ENCODE measurements at places on chromosomes 3 and 15. TPM values are rescaled to one million over a fixed set of nuclear protein-coding genes. Genes with fewer than 3 reads are reported as not detected.

GRCh38 chr3:158488670-158489069 is 82.3 kb upstream of the MLF1 start:
- DNase-seq: peak; percentile 33

GRCh38 chr15:99103279-99103678 is 1.6 kb upstream of the SYNM start:
- DNase-seq: no peak

- DNase-seq: no peak
Observed at GRCh38 chr15:28904541-28905315, 19.0 kb downstream of the APBA2 start.

Gene KCTD6
- total RNA-seq: 6.4 TPM

- no peak for DNase-seq
Observed at GRCh38 chr15:65620833-65621232, 905 bp upstream of the SLC24A1 start.

DNA sequence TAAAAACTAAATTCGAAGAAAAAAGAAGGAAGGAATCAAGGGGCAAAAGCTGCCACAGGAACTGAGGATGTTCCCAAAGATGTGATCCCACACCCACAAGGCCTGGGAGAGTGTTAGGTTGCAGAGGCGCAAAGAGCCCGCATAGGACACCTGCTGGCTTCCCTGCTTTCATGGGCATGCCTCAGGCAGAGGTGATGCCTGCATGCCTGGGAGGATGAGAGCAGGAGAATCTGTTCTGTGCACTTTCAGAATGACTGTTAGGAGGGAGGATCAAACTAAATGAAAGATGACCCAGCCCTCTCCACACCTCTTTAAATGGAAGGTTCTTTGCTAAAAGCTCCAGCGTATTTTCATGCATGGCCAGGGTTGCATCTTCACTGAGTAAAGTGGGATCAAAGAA is 162.4 kb downstream of the PLCL2 start:
- DNase-seq: no peak

Gene KCNAB1
- 0.26 TPM for total RNA-seq

GRCh38 chr3:196486263-196486662 is 17.3 kb downstream of the RNF168 start:
- no peak for DNase-seq

GRCh38 chr3:14406336-14406735 is 3.9 kb downstream of the SLC6A6 start:
- DNase-seq: no peak

Gene NANOGP8
- total RNA-seq: not detected

DNA sequence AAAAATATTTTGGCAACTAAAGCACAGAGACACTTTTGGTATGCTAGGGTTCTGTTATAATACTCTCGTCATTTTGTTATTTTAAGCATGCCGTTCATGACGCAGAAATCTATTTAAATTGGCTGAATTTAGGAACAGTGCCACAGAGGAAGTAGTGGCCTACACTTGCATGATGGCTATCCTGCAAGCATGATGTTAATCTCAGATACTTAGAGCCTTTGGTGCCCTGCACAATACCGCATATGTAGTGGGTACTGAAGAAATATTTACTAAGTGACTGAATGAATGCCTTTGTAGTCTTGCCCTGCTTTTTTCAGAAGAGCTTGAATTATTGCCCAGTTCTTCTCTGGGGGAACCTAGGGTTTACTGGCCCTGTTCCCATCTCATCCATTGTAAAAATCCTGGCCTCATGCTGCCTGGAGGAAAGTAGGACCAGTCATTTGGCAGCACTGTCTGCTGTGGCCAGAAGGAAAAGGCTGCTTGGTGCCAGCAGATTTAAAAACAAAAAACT is 79.0 kb downstream of the SERPINI1 start:
- DNase-seq: peak; percentile 23

Gene SH3GL3
- total RNA-seq: not detected

Gene KBTBD13
- not detected for total RNA-seq

DNA sequence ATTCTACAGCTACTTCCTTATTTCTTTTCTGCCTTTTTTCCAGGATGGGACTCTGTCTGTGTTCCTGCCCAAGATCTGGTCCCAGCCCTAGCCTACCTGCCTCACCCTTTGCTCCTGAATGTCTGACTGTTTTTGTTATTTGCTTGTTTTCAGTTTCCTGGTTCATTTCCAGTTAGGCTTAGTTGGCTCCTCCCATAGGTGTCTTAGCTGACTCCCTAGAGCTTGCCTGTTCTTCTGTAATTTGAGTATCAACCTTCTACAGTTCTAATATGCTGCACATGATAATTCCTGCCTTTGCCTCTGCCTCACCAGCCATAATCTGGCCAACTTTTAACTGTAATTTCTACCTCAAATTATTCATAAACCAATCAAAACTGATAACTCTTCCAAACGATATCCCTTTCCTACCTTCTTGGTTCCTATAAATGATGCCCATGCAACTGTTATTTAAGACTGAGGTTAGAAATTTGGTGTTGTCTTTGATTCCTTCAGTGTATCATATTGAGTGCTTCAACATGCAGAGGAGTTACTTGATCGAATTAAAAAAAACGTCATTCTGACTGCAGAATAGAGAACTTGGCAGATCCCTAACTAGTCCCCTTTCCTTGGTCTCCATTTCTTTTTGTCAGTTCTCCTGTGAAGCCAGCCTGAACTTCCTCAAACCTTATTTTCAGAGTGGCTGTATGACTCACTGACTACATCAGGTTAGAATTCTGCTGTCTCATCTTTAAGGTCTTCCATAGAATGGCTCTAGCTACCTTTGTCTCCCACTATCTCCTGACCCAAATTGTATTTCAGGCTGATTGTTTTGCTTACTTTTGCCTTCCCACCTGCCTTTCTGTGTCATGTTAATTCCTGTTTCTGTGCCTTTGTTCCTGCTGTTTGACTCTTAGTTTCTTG is 8.4 kb downstream of the GOLM2 start:
- peak; percentile 60 for DNase-seq

DNA sequence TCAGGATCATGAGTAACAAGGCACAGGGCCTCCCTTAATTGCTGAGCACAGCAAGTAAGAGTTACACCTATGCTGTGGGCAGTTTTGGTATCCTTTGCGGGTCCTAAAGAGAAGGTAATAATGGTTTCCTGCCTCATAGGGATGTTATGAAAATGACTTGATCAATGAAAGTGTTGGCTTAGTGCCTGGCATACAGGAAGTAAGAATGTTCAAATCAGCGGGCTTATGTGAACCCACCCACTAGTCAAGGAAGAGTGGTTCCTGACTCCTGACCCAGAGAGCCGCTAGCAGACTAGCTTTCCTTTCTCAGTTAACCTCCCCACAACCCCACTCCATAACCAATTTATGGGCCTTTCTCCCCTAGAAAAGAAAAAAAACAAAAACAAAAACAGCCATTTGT is 5.2 kb upstream of the ADAMTS9 start:
- DNase-seq: no peak

DNA sequence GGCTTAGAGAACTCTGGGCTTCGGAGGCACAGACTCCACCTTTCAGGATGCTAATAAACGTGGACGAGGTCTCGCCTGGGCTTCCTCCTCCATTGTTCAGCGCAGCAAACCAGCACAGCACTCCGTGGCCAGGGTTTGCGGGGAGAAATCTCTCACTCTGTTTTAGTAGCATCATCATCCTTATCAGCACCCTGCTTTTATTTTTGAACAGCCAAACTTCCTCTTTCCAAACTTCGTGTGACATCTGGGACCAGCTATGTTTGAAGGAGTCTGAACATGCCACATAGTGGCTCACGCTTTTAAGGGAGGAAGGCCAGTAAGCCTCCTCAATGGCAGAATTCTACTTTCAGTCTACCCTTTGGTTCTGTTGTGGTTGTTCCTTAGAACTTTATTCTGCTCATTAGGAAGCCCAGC is 149.0 kb downstream of the PGPEP1L start:
- no peak for DNase-seq

Gene FGF12
- 4.9 TPM for total RNA-seq

Gene SCAANT1
- total RNA-seq: not detected

GRCh38 chr3:15796331-15796730 is 1.4 kb downstream of the ANKRD28 start:
- no peak for DNase-seq

Gene MAP1A
- total RNA-seq: 45.0 TPM

Gene SKOR1
- total RNA-seq: not detected

Gene PP2D1
- total RNA-seq: not detected

DNA sequence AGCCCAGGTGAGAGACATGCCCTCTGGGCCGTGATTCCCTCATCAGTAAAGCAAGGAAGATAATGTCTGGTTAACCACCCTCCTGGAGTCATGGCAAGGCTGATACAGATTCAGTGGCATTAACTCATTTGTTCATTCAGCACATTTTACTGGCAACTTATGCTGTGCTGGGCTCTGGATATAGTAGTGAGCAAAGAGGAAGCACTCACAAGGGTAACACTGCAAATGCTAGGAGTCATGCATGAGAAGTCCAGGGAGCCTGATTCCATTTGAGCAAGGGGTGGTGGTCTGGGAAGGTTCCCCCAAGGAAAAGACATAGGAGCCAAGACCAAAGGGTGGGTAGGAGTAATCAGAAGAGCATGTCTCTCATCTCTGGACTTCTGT is 50.2 kb downstream of the SMAD3 start:
- no peak for DNase-seq

DNA sequence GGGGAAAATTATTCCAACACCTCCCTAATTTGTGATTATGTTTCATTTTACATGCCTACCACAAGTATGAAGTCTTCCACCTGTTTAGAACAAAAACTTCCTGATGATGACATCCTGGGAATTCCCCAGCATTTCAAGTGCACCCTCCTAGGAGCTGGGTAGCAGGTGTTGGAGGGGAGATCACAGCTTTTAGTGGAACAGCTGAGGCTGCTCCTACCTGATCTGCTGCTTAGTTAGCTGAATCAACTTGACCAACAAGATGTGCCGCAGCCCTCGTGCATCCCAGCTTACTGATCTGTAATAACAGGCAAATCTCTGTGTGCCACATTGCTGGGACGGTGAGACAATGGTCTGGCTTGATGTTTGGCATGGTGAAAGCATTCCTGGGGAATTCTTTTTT is 29.7 kb downstream of the TRAK1 start:
- DNase-seq: no peak

Gene HYPK
- total RNA-seq: 11.4 TPM

Gene CLRN1
- not detected for total RNA-seq

Gene MESP2
- total RNA-seq: not detected

Gene MYD88
- total RNA-seq: 2.1 TPM

- no peak for DNase-seq
Observed at GRCh38 chr3:177374323-177374722, 177.0 kb upstream of the TBL1XR1 start.

GRCh38 chr3:110495201-110495927 is 576.3 kb upstream of the NECTIN3 start:
- peak; percentile 17 for DNase-seq

Gene POTEB
- not detected for total RNA-seq

DNA sequence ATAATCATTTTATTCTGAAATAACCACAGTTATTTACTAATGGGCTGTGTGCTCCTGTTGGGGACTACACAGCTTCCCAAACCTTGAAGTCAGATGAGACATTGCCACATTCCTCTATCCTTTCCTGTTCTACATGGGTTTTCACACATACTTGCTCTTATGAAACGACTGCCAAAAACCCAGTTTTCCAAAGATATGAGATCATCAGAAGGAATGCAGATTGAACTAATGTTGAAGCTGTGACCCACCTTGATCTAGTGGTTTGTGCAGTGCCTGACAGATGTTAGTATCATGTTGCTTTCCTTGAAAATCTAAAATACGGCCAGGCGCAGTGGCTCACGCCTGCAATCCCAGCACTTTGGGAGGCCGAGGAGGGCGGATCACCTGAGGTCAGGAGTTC is 144.6 kb downstream of the VGLL4 start:
- peak; percentile 95 for DNase-seq

GRCh38 chr3:107013641-107014040 is 363.6 kb upstream of the CCDC54 start:
- DNase-seq: no peak

Gene TRMT10C
- 57.7 TPM for total RNA-seq

DNA sequence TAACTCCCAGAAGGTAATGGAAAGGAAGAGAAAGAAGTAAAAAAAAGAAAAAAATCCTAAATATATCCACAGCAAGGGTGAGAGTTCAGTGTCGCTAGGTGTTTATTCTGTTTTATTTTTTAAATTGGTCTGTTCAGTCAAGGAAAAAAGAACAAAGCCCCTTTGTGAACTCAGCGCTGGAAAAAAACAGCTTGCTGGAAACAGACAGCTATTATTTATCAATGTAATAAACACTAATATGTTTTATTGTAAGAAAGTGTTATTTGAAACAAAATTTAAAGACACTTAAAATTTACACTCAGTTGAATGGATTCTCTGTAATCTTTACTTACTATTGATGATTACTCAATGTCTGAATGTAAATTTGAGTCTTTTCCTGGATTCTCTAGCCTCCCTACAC is 32.3 kb upstream of the LEKR1 start:
- DNase-seq: no peak

- DNase-seq: no peak
Observed at GRCh38 chr3:111824351-111824750, 34.7 kb upstream of the PHLDB2 start.

GRCh38 chr3:191094057-191094845 is 104.8 kb upstream of the OSTN start:
- DNase-seq: no peak

Gene SNX22
- total RNA-seq: 0.78 TPM

Gene P2RY1
- 0.19 TPM for total RNA-seq

Gene TRPM1
- total RNA-seq: 0.05 TPM

DNA sequence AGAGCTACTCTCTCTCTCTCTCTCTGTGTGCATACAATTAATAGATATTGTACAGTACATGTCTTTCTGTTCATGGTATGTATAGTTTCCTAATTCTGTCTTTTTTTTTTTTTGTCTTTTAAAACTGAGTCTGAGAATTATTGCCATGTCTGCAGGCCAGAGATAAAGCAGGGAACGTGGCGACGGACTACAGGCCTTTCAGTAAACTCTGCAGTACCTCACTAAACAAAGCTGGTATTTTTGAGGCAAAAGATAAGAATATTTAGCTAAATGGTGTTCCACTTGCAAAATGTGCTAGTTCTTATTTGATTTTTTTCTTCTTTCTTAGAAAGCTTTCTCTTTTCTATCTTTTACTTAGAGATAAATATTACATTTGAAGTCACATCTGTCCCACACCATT is 44.0 kb upstream of the EHHADH start:
- DNase-seq: no peak

DNA sequence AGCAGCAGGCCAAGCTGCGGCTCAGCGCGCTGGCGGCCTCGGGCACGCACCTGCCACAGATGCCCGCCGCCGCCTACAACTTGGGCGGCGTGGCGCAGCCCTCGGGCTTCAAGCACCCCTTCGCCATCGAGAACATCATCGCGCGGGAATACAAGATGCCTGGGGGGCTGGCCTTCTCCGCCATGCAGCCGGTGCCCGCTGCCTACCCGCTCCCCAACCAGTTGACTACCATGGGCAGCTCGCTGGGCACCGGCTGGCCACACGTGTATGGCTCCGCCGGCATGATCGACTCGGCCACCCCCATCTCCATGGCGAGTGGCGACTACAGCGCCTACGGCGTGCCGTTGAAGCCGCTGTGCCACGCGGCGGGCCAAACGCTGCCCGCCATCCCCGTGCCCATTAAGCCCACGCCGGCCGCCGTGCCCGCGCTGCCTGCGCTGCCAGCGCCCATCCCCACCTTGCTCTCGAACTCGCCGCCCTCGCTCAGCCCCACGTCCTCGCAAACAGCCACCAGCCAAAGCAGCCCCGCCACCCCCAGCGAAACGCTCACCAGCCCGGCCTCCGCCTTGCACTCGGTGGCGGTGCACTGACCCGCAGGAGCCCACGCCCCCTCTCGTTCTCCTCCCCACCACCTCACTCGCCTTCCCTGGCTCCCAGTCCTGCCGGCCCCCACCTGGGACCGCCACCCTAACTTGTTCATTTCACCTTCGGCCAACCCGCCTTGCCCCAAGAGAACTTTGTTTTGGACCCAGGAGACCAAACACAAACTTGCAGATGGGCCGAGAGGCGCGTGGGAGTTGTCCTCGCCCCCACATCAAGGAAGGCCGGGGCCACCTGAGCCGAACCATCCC is 1.5 kb downstream of the FOXB1 start:
- DNase-seq: no peak

Gene MASP1
- total RNA-seq: not detected

Measured in A172 (cell line).